ENCODE measurements at places on chromosomes 4 and X.
A peak's percentile ranks its signal among the peaks of the same experiment; 100 is the strongest.

- no peak for DNase-seq
Observed at GRCh38 chr4:52659722-52660261, 691 bp upstream of the USP46 start.

DNA sequence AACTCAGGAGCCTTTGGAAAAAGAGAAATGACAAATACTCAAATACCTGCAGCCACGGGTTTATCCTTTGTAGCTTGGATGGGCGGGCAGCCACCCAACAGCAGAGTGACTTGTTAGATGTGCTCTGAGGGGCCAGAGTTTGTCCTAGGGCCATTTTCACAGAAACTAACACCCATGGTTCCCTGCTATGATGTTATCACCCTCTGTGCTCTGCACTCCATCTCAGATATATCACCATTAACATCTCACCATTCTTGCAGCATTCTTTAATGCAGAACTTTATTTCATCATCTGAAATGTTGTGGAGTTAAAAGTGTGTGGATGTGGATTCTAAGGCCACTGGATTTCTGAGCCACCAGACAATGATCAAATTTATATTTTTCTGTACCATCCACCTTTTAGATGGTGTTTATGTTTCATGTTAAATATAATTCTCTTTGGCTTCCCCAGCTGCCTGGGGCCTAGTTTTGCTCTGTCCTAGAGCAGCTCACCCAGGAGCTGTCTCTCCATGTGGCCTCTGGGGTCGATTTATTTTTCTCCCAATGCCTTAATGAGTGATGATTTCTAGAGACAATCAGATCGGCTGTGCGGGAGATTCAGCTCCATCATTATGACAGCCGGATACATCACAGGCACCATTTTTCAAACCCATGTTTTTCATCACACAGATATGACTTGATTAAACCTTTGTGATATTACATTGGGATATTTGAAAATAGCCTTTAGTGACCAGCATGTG, 380.8 kb downstream of the BCOR start:
- no peak for DNase-seq

DNA sequence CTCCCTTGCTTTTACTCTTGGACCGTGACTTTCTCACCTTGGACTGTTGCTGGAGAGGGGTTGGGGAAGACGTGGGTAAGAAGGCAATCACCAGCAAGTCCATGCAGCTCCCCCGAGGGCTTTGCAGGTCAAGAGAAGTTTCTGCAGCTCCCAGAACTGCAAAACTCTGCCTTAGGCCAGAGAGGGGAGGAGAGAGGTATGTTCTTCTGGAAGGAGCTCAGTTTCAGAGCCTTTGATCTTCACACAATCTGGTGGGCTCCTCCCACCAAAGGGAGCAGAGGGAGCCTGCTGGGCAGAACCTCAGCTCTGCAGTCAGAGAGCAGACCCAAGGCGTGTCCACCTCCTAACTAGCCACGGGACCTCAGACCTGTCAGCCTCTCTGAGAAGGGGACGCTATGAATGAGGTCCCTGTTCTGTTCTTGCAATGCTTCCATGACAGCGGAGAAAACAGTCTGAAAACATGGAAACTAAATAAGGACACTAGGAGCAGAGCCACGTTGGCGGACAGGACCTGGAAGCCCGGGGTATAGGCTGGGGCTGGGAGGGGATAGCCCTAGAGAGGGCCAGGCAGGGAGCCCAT, 92.8 kb downstream of the EVC2 start:
- no peak for DNase-seq

DNA sequence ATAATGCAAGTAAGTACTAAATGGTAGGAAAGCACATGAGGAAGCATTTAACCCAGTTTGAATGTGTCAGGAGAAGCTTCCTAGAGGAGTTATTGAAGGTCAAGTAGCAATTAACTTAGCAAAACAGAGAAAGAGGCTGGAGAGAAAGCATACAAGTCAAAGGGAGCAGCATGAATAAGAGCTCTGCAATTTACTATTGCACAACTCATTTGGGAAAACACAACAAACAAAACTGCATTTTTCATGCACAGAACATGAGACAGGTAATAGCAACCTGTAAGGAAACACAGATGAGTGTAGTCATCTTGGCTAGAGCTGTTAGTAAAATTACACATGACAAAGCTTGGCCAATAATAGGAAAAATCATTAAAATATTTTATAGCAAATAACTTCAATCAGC, 538.1 kb downstream of the PPP4R3C start:
- DNase-seq = no peak

DNA sequence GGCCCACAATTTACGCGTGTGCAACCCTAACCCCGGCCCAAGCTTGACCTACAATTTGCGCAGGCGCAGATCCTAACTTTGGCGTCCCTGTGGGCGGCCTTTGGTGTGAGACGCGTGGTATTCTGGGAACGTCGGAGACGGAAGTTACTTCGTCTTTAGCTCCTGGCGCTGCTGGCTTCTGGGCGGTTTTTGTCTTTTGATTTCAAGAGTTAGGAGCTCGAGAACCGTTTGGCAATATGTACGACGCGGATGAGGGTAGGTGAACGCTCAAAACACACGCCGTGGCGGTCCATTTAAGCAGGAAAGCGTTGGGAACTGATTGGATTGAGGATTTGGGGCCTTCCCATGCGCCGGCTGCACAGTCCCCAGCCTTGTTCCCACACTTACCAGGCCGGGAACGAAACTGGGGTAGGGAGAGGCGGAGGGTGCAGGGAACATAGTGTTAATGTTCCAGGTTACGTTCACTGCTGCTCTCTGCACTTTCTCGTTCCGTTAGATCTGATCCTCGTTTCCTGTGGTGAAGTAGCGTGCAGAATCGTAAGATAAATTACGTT, at the start of gene POLR2B:
Gene POLR2B, plus strand, starts transcription at position 147 of the 554 bp plus-strand sequence. Its CDS starts 90 bp downstream, at position 237.
- DNase-seq = peak; percentile 73

DNA sequence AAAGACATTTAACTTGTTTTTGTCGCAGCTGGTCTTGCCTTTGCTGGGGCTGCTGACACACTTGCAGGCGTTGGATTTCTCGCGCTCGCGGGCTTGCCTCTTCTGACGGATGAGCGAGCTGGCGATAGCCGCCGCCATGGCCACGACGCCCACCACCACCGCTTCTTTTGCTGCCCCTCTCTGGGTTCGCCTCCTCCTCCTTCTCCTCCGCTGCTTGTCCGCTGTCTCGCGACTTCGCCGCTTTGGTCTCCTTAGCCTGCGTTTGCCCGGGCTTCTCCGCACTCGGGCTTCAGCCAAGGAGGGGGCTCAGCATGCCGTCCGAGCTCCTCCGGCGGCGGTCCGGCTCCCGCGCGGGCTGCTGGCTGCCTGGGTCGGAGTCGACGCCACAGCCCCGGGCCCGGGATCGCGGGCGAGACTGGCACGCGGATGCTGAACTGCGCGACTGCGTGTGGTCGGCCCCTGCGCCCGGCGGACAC, 613 bp downstream of the FGF13 start:
- no peak for DNase-seq

DNA sequence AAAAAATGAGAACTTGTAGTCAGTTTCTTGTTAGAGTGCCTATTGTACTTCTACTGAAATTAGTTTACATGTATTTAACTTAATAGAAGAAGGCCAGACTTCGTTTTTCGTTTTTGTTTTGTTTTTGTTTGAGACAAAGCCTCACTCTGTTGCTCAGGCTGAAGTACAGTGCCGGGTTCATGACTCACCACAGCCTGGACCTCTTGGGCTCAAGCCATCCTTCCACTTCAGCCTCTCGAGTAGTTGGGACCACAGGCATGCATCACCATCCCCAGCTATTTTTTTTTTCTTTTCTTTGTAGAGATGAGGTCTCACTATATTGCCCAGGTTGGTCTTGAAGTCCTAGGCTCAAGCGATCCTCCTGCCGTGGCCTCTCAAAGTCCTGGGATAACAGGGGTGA, 793.9 kb downstream of the ADGRL3 start:
- no peak for DNase-seq

GRCh38 chrX:105269386-105269785, 48.9 kb upstream of the TEX13A start:
- DNase-seq = no peak

DNA sequence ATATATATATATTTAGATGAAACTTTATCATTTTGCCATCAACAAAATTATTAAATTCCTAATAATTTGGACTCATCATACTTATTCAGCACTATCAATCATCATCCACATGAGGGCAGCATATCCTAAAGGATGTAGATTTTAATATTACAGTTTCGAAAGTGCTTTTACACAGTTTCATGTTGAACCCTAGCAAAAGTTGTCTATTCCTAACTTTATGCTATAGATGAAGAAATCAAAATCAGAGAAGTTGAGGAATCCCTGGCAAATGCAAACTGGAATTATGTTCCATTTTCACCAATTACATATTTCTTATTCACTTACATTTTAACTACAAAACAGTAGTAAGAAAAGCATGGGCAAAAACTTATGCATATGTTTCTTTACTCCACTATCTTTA, 36.6 kb upstream of the UGT2A1 start:
- DNase-seq = no peak

GRCh38 chr4:186820391-186820891, 96.8 kb upstream of the FAT1 start:
- no peak for DNase-seq

GRCh38 chr4:100796332-100796731, 278.5 kb upstream of the EMCN start:
- DNase-seq = no peak

DNA sequence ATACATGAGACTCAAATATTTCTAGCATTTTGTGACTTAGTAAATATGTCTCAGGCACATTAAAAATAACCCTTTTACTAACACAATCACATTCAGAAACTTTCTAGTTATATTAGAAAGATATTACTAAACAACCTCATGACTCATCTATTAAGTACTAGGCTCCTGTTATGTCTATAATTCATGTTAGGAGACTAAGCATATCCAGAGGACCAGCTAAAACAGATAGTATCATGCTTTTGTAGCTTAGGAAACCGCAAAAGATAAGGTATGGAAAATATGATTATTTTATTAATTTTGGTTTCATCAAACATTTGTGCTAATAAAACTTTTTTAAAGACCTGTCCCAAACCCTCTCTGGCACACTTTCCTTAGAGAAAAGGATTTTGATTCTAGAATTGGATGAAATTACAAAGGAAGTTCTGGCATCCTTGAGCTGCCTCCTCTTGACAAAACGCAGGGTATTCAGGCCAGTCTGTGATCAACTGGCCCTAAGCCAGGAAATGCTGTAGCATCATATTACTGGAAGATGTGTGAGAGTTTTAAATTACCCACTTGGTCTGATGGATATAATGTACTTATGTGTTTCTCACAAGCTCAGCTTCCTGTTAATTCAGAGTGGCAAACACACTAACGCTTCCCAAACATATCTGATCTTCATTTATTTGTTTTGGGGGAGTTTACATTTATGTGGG, 60.4 kb downstream of the NRK start:
- no peak for DNase-seq

DNA sequence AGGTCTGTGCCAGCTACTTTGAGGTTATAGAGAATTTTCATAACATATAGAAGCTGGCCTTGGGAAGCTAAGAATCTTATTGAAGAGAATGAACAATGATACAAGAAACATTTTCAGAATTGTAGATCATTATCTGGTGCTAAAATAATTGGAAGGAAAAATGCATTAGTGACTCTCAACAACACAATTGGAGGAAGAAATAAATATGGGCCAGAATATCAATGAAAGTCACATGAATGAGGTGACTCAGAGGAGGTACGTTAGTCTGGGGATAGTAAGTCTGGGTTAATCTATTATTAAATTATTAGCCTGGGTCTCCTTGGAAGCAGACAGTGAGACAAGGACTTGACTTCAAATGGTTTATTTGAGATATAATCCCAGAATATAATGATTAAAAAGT, 529.3 kb upstream of the SLIT2 start:
- no peak for DNase-seq

DNA sequence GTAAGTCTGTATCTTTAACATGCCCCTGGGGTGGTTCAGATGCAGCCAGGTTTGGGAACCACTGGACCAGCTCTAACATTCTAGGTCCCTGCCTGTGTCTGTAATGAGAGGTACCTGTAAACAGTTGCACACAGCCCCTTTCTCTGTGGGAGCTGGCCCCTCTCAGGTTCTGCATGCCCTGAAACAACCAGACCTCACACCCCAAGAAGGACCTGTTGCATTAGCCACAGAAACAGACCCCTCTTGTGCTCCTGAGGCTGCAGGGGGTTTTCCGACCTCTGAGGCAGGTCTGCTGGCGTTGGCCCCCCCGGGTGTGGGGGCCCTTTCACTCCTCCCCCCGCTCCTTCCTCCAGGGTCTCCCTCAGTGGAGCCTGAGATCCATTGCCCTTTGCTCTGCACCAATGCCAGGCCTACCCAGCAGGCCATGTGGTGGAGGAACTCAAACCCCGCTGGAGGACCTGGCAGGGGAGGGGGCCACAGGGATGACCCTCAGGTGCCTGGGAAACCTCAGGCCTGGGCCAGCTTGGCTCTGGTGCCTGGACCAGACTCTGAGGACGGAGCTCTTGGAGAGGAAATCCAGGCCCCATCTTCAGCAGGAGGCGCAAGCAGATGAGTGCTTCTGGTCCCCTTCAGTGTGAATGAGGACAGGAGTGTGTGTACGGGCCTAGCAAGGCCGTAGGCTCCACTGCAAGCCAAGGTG, 61.4 kb upstream of the PJA1 start:
- DNase-seq = no peak

GRCh38 chrX:149949743-149950436, 11.6 kb upstream of the EOLA2 start:
- no peak for DNase-seq

DNA sequence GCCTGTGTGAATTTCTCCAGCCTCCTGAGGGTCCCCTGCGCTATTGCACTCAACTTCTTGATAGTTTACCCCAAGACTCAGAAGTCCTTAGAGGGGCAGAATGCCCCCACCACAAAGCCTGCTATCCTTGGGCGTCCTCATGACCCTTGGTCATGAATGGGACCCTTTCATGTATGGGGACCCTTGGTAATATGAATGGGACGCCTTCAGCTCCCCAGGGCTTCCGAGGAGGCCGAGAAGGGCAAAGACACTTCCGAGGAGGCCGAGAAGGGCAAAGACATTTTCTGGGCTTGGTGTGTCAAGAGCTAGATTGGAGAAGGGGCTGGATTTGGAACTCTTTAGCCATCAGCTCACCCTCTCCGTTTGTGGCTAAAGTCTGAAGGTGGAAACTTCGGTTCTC, 8.6 kb downstream of the SHOX start:
- DNase-seq = no peak
